NCI-H2171 (cell line): ENCODE measurements at places on chromosomes 1 and 21.

DNA sequence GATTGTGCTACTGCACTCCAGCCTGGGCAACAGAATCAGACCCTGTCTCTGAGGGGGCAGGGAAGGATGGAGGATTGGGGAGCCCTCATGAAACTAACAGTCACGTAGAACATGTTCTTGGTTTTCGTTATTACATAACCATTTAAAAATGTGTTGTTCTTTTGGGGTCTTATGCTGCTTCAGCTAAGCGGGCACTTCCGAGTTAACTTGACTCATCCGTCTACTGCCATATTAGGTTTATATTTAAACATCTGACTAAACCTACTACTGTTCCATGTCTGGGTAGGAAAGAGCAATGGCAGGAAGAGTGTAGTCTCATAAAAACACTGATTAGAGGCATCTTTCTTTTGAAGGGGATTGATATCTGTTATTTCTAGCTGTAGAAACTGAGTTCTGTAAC lies 59.5 kb upstream of the BMP8A start:
- no peak for DNase-seq

- DNase-seq = no peak
Observed at GRCh38 chr1:150846473-150847146, 29.8 kb downstream of the ARNT start.

DNA sequence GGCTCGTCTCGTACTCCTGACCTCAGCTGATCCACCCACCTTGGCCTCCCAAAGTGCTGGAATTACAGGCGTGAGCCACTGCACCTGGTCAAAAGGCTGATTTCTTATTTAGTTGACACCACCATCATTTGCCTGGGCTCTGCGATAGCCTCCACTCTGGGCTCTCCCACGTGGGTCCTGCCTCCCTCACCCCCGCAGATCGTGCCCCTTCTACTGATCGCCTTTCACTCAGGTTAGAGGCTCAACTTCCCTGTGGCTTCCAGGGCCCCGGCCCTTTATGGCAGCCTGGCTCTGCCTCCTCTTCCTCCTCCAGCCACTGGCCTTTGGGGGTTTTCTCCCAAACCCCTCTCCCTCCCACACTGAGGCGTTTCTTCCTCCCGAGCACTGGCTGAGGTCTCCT lies 2.5 kb upstream of the MFAP2 start:
- no peak for DNase-seq

DNA sequence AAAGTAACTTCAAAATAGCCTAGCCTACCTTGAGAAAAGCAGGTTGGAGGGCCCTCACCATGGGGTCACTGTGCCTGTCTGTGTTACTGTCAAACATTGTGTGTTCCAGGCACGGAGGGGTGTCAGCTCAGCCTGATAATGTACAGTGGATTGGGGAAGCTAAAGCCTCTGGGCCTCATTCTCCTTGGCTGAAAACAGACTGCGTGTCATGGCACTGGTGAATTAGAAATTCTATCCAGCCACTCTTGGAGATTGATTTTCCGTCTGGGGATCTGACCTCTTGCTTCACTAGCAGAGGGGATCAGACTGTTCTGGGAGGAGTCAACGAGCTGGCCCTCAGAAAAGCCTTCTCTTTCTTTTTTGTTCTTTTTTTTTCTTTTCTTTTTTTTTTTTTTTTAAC lies 123.5 kb upstream of the HOOK1 start:
- DNase-seq = peak; percentile 3

DNA sequence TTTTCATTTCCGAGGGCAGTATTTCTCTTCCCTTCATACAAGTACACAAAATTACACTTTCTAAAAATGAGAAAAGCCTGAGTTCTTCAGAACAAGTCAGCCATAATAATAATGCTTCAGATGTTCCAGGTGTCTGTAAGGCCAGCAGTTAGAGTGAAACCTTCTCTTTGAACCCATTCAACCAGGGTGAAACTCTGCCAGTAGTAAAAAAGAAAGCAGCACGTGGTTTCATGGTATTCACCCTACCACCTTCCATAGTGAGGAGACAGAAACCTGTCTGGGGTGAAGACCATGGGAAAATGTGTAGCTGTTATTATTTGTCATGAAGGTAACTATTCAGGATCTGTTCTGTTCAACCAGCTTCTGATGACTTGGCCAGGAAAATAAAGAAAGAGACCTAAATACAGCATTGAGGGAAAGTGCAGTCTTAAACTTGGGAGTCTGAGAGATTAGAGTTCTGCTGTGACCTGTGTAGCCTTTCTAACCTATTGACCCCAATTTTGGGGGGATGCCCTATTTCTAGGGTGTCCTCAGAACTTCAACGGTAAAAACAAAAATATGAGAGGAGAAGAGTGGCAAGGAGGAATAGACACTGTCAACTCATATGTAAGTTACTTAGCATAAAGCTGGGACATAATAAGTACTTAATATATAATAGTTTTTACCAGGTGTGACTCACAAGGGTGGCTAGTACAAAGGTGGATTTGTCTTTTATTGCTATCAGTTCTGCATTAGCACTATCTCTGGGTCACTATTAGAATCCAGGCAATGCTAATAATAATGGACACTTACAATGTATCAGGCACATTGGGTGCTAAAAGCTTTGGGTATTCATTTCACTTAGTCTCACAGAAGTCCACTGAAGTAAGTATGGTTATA lies 70.0 kb upstream of the TNFSF4 start:
- no peak for DNase-seq

DNA sequence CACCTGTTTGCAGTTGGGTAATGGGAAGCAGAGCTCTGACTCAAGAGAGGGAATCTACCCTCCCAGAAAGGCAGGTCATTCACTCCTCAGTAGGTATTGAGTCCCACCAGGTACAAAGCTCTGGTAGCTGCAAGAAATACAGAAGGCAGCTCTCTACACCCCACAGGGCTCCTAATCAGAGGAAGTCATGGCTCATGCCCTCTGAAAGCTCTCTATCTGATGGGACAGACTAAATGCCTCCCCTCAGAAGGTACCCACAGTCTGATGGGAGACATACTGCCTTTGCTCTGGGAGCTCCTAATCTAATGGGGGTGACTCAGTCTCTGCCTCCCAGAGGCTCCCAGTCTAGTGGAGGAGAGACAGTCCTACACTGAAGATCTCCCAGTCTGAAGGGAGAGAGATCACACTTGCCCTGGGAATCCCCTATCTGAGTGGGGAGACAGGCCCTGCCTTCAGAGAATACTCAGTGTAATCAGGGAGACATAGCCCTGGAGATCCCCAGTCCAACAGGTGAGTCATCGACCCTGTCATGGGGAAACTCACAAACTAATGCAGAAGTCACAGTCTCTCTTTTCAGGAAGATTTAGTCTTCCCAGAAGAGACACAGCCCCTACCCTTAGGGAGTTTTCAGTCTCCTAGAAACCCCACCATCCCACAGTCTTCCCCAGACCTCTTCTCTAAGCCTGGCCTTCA lies 23.7 kb downstream of the CAMK1G start:
- DNase-seq = no peak
